RPMI8226 (cell line): ENCODE measurements at places on chromosomes 5 and 9.

DNA sequence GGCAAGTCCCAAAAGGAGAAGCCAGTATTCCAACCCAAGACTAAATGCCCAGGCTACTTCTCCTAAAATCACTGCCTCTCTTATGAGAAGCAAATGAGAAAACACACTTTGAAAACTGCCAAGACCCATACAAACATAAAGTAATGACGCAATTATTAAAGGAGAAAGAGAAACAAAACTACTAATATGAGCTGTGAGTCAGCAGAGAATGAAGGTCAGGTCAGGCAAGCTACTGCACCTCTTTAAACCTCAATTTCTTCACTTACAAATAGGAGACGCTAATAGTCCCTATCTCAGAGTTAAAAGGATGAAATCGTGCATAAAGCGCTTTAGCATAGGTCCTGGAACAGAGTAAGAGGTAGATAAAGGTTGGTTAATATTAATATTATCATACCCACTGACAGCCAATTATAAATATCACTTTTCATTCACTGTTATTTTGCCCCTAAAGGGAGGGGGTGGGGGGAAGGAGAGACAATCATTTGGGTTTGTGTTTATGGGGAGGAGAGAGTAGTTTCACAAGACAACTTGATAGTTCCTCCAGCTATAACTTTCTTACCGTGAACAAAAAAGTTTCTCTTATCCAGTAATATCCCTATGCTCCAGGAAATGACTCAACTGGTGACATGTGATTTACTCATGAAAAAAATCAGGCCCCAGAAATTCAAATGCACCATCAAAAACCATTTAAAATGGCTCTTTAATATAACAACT is 3.6 kb downstream of the PSMB7 start:
- DNase-seq, result no peak

- DNase-seq, result no peak
Measured at GRCh38 chr9:79461712-79462111, 110.1 kb upstream of the TLE4 start.

- DNase-seq, result no peak
Measured at GRCh38 chr5:56272765-56273164, 39.6 kb upstream of the ANKRD55 start.

DNA sequence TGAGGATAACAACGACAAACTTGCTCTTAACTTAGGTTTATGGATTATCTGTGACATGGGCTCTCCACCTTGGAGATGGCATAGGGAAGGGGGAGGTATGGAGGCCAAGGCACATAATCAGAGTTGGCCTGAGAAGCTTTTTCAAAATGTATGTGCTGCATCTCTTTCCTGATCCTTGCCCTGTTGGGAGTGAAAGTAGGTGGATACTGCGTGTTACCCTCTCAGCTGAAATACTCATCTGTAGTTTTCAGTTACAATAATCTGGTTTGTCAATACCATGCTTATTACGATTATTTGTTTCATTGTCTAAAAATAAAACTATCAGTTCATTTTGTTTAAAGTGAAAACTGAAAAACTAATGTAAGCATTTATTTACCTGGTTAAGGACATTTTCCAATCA is 86.7 kb downstream of the SLC44A1 start:
- no peak for DNase-seq

DNA sequence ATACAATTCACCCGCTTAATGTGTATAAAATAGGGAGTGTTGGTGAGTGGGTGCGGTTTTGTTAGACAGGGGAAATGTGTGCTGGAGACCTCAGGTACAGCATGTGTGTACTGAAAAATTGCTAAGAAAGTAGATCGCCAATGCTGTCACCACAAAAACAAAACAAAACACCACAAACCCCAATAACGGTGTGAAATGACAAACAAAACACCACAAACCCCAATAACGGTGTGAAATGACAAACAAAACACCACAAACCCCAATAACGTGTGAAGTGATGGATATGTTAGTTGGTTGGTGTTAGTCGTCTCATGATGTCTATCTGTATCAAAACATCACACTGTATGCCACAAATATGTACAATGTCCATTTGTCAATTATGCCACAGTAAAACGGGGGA is 14.2 kb upstream of the GFPT2 start:
- no peak for DNase-seq

GRCh38 chr9:19423163-19423562 is 14.4 kb downstream of the ACER2 start:
- DNase-seq, result no peak

GRCh38 chr5:45893309-45893708 is 197.1 kb upstream of the HCN1 start:
- DNase-seq, result no peak

- no peak for DNase-seq
Measured at GRCh38 chr5:2522372-2522771, 229.1 kb downstream of the IRX2 start.

DNA sequence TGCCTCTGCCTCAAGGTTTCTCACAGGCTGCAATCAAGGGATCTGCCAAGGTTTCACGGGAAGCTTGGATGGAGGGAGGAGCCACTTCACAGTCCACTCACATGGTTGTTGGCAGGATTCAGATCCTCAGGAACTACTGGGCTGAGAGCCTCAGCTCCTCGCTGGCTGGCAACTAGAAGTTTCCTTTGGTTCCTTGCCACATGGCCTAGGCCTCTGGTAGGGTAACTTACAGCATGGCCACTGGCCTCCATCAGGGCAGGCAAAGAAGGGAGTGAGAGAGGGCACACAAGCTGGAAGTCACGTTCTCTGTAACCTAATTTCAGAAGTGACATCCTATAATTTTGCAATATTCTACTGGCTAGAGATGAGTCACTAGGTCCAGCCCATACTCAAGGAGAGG is 32.2 kb downstream of the SPOCK1 start:
- DNase-seq, result no peak

GRCh38 chr5:8500426-8500825 is 631.5 kb downstream of the MTRR start:
- DNase-seq, result no peak

DNA sequence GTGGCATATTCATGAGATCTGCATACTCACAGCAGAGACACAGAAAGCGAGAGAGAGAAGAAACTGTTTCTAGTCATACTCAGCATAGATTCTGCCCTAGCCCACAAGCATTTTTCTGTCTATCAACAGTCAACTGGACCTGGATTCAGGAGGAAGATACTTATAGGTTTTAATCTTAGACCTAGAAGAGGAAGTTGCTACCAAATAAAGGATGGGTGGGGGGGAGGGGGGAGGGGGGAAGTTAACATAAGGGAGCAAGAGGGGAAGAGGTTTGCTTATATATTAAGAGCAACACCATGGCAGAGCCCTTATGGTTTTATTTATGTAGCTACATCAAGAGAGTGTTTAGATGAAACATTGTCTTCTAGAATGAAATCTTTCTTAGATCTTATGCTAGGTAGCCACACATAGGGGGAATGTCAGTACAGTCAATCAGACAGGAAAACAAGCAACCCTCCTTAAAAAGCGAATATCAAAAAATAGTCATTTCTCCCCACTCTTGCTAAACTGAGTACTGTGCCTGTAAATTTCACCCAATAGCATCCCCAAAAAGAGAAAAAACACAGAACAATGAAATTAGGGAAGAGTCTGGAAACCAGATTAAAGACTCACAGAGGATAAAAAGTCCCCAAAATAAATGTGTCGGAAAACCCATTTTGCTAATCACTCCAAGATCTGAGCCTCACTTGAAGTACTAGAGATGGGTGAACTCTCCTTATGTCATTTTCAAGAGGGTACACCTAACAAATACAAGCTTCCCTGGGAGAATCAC is 192.7 kb upstream of the NR4A3 start:
- no peak for DNase-seq

GRCh38 chr5:94623011-94623410 is 4.5 kb downstream of the SLF1 start:
- DNase-seq, result no peak
